NCI-H1694 treated with DMSO at 0.1 percent for 48 hours (cell line): ENCODE measurements at places on chromosomes 1 and 21.
A peak's percentile ranks its signal among the peaks of the same experiment; 100 is the strongest.

DNA sequence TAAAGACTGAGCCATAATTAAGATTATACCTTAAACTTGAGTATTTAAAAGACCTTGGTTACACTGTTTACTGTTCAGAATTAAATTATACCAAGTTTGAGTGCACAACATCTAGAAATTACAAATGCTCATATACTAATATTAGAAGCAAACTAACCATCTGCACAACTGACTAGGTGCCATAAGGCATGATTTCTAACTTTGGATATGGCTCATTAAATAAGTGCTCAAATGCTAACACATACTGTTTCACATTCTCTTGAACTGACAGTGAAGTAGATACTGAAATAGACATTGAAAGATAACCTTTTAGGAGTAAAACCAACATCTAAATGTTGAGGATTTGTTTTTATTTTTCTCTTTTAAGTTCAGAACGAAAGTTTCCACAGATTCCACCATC is 74.1 kb downstream of the PRKAA2 start:
- peak; percentile 55 for DNase-seq

DNA sequence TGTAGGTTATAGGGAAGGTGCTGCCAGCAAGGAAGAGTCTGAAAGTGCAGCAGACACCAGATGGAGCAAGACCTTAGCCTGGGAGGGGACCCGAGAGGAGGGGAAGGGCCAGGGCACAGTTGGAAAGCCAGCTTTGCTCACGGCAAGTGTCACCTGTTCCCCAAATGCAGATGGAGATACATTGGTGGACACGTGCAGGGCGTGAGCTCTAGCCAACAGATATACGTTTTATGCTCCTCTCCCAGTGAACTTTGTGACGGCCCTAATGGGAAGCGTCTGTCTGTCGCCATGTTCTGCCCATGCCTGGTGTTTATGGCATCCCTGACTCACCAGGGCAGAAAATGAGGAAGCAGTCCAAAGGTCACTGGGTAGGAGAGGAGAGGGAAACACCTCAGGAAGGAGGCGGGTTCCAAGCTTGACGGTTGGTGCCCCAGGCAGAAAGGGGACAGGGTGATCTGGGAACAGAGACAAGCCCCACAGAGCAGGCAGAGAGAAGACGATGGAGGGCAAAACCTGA is 7.6 kb downstream of the GPA33 start:
- no peak for DNase-seq

DNA sequence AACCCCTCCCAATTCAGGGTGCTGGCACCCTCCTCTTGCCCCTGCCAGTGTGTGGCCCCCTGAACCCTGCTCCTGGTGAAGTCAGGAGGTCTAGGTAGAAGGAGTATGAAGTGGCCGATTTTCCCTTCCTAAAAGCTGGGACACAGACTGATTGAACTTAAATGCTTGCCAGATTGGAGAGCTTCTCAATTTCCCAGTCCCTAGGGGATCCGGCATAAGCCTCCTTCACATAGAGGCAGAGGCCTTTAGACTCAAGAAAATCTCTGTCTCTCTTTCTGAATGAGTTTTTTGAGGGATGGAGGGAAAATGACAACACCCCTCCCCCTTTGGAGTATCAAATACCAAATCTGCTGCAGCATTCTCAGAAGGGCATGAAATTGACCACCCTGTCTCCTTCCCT is 51.5 kb downstream of the SYT2 start:
- DNase-seq: peak; percentile 63

DNA sequence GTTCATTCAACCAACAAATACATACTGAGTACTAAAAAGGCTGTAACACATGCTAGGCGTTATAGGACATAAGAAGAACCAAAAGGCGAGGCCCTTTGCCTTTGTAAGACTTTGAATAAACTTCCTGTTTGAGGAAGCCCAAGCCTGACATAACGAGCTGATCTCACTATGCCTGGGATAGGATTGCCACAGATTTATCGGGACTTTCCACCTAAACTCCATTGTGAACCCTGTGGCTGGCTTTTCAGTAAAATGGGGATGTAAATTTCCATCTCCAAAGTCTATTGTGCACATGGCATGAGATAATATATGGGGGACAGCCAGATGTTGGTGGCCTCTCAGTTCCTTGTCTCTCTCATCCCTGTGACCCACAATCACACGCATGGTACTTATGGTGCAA is 41.9 kb downstream of the LMO4 start:
- DNase-seq: no peak

DNA sequence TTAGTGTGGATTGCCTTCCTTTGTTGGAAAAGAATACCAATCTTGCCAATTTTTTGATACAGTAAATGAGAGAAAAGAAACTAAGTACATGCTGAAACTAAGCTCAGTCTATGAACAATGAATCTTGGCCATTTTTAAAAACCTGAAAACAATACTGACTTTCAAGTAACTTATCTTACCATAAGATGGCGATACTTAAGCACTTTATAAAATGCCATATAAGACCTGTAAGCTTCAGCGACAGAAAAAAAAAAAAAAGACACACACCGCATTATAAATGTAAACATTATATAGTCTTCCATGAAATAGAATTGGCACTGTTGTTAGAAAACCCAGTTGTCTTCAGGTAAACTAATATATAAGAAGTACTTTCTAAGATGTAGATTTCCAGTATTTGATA is 3.0 kb downstream of the OLFM3 start:
- no peak for DNase-seq

DNA sequence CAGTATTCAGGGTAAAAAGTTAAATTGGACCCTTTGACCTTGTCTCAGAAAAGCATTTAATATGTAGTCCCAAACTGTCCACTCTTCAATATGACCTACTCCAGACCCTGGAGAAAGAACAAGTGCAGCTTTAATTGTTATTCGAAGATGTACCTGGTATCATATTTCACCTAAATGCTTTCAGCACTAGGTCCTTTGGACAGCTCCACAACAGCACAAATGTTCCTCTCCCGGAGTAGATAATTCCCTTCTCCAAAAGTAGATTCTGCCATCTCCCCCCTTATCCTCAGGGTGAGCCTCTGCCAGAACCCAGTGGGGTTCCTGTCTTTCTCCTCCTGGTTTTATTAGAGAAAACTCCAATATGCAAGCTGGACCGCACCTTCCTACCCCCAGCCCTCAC is 104.5 kb upstream of the AJAP1 start:
- DNase-seq: no peak

- DNase-seq: no peak
Measured at GRCh38 chr1:46686255-46686654, 14.6 kb downstream of the TEX38 start.

DNA sequence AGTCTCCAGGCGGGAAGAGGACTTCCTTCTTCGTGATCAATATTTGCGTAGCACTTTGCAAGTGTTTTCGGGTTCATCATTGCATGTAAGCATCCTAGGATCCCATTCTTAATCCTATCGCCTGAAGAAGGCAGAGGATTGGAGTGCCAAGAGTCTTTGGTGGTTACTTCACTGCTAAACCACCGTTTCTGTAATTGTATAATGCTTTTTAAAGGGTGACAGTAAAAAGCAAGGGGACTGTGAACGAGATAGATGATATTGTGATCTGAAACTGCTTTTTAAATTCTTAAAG is 345 bp upstream of the ALDH9A1 start:
- DNase-seq: no peak

DNA sequence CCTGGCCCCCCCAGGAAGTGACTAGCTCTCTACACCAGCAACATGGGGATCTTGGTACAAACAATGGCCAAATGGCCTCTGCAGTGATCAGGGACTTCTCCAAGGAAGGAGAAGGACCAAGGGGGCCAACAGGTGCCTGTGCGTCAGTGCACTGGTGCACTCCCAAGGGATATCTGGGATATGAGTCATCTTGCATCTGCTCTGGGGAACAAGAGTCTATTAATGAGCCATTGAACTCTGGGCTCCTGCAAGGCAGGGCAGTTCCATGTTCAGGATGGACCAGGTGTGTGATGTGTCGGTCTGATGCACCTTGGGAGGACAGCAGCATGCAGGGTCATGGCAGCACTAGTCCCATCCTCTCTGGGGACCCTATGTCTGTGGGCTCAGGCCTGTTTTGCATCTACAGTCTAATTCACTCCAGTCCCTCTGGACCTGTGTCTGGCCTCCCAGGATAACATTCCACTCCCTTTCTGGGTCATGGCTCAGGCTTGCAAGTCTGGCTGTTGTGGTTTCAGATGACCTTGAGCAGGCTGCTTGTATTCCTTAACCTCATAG is 125.3 kb downstream of the TRABD2B start:
- peak; percentile 19 for DNase-seq

DNA sequence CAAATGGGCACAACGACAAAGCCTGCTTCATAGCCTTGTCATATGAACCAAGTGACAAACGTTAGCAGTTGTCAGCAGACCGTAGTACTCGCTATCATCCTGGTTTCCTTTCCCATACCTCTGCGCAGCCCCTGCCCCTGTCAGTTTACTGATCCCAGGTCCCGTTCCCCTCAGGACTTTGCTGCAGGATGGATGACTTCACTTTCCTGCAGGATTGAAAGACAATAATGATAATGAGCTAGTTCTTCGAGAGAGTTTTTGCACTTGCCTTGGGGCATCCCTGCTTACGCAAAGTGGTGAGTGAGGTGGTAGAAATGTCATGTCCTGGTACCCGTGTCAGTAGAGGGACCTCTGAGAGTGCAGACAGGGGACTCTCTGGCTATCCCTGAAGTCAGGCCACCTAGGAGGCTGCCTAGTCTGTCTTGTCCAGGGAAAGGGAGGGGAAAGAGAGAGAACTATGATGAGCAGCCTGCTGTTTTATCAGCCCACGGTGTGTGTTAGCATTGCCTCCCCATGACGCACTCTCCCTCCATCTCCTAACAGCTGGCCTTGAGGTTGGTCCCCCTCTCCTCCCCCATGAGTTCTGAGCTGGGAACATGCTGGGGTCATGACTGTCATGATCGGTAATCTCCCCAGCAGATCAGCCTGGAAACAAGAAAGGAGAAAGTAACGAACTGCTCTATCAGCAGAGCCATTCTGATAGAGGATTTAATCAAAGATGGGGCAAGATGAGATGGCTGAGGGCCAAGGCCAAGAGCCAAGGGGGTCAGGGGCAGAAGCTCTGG is 53.7 kb downstream of the ELK4 start:
- no peak for DNase-seq

DNA sequence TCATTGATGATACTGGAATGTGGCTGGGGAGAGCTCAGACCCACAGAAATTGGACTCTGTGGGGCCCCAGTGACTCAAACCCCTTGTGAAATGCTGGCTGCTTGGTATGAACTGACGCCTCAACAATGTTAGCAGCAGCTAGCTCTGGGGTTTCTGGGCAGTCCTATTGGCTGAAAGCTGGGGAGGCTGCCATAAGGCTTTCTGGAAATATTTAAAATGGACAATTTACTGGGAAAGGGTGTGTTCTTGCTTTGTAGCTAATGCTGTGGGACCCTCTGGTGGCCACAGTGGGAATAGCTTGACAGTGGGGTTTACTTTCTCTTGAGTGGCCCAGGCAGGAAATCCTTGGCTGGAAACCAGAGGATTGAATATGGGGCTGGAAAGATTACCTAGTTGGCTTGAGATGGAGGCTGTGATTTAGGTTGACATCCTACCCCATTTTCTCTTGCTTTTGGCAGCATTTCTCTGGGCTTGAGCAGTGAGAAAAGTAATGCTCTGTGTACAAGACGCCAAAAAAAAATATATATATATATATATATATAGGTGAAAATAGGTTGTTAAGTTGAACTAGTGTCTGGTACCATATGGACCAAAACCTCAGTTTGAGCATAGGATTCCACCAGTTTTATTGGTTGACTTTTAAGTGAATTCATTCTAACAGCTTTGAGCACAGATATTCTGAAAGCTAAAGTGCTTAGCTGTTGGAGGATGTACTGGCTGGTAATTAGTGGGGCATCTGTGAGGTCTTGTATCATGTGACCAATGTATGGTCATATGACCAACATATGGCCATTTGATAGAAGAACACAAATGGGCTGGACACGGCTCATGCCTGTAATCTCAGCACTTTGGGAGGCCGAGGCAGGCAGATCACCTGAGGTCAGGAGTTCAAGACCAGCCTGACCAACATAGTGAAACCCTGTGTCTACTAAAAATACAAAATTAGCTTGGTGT is 8.2 kb upstream of the S100A10 start:
- peak; percentile 74 for DNase-seq

DNA sequence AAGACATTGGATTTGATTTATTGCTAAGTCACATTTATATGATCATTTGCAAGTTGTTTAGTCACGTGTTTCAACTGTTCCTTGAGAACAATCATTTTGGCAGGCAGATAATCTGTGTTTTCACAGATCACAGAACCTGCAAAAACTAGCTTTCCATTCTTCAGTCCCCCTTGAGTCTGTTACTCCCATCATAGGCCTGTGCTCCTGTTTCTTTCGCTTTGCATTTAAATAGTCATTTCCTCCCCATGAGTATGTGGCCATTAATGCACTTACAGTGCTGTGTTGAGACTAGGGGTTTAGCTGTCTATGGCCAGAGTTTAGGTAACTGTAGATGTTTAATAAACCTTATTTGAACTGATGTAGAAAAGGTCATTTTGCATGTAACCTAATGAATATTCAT is 214.5 kb downstream of the PATJ start:
- DNase-seq: no peak

DNA sequence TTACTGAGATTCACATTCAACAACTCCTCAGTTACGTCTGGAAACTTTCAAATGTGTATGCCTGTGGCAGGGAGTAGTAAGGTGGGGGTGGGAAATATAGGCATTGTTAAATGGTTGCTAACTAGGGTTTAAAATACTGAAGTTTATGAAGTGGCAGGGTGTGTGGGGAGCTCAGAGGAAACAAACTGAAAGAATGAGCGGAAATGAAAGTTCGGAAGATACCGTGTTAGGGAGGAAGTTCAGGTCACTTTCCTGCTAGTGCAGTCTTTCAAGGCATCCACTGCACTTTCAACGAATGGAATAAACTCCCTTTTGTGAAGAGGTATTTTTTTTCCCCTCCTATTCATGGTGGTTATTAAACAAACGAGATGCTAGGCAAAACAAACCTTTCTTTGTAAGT is 19.7 kb downstream of the SYNJ1 start:
- no peak for DNase-seq

DNA sequence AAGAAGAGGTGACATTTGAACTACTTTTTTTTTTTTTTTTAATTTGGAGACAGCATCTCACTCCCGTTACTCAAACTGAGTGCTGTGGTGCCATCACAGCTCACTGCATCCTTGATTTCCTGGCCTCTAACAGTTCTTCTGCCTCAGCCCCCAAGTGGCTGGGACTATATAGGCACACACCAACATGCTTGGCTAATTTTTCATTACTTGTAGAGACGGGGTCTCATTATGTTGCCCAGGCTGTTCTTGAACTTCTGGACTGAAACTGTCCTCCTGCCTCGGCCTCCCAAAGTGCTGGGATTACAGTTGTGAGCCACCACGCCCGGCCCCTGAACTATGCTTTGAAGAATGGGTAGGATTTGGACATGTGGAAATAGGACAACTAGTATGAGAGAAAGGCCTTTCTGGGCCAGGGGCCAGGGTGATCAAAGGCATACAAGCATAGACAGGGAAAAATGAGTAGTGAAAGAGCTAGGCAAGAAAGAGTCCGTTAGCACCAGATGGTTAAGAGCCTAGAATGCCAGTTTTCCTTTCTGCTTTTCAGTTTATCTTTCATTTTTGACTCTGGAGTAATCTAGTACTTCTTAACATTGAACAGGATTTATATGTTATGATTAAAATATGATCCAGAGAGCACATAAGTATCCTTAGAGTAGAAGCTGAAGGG is 6.3 kb downstream of the RABGAP1L start:
- peak; percentile 28 for DNase-seq
